ENCODE measurements at places on chromosomes 3 and 15.
A peak's percentile ranks its signal among the peaks of the same experiment; 100 is the strongest.

DNA sequence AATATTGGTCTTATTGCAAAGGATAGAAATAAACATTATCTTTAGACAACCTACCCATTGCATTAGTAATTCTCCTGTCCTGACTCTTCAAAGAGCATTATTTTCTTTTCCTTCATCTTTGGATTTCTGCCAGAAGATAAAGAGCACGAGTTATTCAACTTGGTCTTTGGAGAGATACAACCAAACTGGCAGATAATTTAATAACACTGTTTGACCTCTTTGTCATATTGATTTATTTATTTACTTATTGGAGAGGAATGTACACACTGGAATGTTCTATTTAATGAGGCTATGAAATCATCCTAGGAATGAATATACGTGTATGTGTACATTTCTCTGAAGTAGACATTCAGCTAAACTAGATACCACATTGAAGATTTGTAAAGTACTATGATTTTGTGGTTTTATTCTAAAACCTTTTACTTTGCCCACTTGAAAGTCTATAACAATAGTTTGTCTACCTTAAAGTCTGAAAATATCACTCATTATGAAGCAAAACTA is 462.1 kb downstream of the C3orf38 start:
- DNase-seq: no peak

DNA sequence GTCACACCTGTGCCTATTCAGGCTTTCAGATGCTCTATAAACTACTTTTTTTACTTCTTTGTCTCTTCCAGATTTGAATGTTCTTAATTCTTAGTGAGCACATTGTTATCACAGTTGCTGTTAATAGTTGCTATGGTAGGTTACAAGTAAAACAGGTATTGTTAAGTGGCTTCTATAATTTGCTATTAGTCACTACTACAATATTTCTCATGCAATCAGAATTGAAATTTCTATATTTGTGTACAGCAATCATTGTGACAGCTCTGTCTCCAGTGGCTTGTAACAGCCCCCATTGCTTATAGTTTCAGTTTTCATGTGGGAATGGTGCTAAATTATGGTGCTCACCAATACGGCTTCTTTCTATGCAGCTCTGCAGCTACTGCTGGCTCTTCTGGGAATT is 318.4 kb upstream of the GOLIM4 start:
- DNase-seq: no peak

GRCh38 chr3:190238871-190239270 is 83.4 kb downstream of the CLDN1 start:
- no peak for DNase-seq

DNA sequence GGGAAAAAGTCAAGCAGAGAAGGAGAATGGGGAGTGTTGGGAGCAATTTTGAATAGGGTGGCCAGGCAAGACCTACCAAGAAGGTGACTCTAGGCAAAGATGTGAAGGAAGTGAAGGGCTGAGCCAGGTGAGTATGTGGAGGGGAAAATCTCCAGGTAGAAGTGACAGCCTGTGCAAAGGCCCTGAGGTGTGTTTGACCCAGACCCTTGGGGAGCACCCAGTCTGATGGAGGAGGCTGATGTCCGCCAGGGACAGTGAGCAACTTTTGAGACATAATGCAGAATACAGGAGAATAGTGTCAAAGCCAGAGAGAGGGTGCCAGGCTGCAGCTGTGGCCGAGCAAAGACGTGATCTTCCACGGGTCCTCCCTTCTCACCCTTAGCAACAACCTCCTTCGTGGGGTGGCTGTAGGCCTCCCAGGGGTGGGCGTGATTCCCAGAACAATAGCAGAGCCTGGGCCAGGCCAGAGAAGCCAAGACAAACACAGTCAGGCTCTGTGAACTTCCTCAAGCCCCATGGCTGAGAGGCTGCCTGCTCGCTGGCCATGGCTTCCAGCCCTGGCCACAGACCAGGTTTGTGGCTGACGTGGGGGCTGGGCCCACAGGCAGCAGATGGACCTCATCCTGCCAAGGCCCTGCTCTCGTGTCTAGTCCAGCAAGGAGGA is 58.1 kb downstream of the SLC6A6 start:
- peak; percentile 90 for DNase-seq

GRCh38 chr3:27535809-27536392 is 51.7 kb upstream of the SLC4A7 start:
- no peak for DNase-seq

DNA sequence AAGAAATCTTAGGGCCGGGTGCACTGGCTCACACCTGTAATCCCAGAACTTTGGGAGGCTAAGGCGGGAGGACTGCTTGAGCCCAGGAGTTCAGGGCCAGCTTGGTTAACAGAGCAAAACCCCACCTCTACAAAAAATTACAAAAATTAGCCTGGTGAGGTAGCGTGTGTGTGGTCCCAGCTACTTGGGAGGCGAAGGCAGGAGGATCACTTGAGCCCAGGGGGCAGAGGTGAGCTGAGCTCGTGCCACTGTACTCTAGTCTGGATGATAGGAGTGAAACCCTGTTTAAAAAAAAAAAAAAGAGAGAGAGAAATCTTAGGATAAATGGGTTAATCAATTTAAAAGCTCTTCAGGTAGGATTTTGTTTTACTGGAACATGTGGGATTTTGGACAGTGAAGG is 31.2 kb upstream of the DUT start:
- DNase-seq: no peak

DNA sequence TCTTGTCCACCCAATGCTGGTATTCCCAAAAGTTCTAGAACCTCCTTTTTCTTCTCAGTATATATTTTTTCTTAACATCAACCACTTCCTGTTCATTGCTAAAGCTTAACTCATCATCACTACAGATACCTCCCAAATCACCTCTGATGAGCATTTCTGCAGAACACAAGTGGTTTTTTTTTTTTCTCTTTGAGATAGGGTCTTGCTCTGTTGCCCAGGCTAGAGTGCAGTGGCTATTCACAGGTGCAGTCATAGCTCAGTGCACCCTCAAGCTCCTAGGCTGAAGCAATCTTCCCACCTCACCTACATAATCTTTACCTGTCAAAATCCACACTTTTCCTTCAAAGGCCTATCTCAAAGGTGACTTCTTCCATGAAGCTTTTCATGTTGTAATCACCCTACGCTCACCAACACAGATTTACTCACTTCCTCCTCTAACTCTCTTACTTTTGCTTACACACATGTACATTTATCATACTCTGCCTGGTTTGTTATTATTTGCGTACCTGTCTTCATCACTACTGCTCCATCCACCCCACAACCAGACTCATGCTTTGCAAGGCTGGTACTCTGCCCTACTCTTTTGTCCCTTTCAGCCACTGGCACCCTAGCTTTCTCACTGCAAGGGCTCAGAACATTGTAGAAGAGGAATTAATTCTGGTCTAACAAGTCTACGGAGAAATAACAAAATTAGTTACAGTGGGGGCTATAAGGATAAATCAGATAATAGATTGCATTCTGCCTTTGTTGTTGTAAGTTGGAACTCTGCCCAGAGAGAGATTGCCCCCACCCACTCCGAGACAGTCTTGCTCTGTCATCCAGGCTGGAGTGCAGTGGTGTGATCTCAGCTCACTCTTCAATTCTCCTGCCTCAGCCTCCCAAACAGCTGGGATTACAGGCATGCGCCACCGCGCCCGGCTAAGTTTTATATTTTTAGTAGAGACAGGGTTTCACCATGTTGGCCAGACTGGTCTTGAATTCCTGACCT is 27.5 kb downstream of the HERC1 start:
- DNase-seq: no peak

- DNase-seq: no peak
These were observed 53.0 kb downstream of the TMEM45A start for GRCh38 chr3:100545371-100545770.

DNA sequence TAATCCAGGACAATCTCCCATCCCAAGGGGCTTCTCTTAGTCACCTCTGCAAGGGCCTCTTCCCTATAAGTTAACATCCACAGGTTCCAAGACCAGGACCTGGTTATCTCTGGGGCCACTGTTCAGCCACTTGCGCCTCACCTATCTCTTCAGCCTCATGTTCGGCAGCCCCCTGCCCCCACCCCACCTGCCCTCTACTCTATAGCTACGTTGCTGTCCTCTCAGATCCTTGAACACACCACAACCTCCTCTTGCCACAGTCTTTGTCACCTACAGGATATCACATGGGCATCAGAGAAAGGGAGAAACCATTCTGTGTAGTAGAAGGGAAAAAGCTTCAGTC is 33.9 kb downstream of the SLC41A3 start:
- DNase-seq: no peak

DNA sequence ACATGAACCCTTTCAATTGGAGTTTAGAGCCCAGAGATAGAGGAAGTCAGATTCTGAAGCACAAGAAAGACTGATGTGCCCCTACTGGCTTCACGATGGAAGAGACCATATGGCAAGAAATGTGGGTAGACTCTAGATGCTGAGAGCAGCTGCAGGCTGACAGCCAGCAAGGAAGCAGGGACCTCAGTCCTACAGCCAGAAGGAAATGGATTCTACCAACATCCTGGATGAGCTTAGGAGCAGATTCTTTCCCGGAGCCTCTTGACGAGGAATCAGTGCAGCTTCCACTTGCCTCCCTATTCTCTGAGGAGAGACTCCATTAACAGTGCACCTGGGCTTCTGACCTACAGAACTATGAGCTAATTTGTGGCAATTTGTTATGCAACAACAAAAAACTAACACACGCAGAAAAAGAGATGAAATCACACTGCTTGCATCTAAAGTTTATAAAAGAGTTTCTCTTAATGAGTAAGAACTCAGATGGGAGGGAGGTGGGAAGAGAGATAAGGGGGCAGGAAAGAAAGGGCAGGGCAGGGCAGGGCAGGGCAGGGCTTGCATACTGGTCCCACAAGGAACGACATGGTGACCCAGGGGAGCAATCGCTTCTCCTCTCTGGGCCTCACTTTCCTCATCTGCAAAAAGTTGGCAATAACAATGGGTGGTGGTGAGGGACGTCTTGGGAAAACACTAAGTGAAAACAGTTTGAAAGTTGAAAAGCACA is 440.9 kb downstream of the FOXP1 start:
- no peak for DNase-seq

DNA sequence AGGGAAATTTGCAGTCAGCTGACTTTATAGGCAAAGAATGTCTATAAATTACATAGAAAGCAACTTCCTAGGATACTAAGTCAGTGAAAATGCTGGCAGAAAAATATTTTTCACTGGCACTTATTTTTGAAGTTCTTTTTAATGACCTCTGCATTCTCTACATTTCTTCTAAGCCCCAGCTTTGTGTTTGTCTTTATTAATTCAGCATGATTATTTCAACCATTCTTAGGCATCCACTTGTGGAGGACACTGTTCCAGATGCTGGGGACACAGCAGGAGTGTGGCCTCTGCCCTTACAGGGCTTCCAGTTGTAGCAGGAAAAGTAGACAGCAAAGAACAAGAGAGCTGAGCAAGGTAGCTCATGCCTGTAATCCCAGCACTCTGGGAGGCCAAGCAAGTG is 15.0 kb downstream of the LRRK1 start:
- DNase-seq: no peak

DNA sequence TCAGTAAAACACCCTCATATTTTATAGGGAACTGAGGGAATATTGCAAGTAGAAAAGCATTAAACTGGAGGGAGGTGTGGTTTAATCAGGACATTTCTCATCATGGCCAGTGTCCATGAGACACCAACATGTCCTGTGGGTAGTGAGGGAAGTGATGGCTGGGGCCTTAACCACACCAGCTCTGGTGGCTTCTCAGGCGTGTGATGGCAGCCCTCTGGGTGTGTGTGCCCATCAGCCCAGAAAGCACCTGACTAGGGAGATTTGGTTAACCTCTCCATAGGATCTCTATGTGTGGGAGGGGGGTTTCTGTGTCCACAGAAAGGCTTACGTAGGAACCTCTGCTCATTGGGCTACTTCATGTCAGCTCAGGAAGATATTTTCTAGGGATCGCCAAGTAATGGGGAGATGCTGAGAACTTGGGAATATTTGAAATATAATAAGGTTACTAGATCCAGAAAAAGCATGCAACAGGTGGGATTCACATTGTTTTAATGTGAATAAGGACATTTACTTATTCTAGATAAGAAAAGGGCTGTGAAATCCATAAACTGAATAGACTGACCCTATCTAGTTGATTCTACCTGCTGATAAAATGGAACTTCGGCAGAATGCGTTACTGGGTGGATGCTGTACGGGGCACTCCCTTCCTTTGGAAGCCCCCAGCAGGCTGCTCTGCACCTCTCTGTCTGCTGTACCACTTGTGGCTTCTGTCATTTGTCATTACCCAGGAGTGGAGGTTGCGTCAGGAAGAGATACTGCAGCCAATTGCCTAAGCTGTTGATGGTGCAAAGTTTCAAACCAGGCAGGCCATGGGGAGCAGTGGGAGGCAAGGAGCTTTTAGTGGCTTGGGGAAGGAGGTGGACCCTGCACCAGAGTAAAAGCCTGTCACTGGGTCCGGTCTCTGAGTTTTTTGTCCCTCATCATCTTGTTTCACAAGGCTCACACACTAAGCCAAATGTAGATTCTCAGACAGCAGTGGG is 21.5 kb downstream of the PDHB start:
- no peak for DNase-seq

DNA sequence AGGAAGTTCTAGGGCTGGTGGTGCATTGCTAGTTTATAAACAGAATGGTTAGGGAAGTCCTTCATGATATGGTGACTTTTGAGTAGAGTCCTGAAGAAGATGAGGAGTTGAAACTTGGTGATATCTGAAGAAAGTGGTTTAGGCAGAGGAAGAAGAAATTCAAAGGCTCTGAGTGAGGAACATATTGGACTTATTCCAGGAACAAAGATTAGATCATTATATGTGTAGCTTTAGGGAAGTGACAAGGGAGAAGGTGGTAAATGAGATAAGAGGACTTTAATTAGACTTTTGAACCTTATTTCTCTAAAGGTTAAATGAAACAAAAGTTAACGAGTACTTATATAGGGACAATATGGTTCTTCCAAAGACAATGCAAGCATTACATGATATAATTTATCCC is 286.7 kb downstream of the DOCK3 start:
- DNase-seq: no peak

DNA sequence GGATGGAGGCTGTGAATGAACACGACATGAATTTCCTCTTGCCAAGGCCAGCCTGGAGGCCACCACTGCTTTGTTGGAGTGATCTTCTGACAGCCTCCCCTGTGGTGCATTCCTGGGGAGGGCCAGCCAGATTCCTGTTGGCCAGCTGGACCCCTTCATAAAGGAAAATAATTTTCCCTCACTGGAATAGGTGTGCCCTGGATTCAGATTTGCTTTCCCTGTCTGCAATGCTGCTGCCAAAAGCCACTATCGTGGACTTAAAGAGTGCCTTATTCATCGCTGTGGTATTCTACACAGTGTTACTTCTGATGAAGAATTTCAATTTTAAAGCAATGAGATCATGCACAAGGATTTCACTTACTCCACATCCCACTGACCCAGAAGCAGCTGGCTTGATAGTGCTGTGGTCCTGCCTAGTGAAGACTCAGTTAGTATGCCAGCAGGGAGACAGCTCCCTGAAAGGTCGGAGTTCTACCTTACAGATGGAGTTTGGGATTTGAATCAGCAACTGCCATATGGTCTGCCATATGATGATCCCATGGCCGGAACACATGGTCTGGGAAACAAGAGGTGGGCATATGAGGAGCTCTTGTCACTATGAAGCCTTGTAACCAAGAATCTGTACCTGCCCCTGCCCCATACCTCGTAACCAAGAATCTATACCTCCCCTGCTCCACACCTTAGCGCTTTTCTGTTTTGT is 145.2 kb downstream of the KLF13 start:
- no peak for DNase-seq

GRCh38 chr3:144553301-144553700 is 581.7 kb downstream of the DIPK2A start:
- no peak for DNase-seq

All from AG09319 (cell line).